NCI-H1092 (cell line): ENCODE measurements at places on chromosomes 11 and 22.

- no peak for DNase-seq
Observed at GRCh38 chr22:44263547-44263946, 49.2 kb downstream of the SHISAL1 start.

GRCh38 chr11:65425105-65425970 lies 2.7 kb downstream of the NEAT1 start:
- no peak for DNase-seq

GRCh38 chr22:27388090-27388600 lies 413.4 kb downstream of the MN1 start:
- DNase-seq = no peak

GRCh38 chr11:93020248-93021046 lies 51.0 kb downstream of the MTNR1B start:
- no peak for DNase-seq

- no peak for DNase-seq
Observed at GRCh38 chr11:18836417-18836816, 44.8 kb upstream of the PTPN5 start.

- DNase-seq = no peak
Observed at GRCh38 chr22:22951035-22951434, 63.4 kb downstream of the IGLL5 start.

DNA sequence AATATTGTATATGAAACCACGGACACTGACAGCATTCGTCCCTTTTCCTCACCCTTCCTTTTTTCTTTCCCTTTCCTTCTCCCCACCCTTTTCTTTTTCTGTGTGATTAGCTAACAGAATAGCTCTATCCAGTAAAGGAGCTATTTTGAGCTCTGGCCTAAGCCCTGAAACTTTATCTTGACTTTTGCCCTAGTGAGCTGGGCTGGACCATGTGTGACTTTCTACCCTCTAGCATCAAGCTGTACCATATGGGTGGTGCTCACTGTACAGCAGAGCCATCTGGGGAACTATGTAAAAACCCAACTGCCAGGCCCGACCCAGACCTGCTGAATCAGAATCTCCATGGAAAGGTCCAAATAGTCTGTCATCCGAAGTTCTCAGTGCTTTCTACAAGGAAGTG lies 21.9 kb upstream of the PANX1 start:
- no peak for DNase-seq
